ENCODE measurements at places on chromosomes 4 and X. TPM values are rescaled to one million over a fixed set of nuclear protein-coding genes. Genes with fewer than 3 reads are reported as not detected.
A peak's percentile ranks its signal among the peaks of the same experiment; 100 is the strongest.

DNA sequence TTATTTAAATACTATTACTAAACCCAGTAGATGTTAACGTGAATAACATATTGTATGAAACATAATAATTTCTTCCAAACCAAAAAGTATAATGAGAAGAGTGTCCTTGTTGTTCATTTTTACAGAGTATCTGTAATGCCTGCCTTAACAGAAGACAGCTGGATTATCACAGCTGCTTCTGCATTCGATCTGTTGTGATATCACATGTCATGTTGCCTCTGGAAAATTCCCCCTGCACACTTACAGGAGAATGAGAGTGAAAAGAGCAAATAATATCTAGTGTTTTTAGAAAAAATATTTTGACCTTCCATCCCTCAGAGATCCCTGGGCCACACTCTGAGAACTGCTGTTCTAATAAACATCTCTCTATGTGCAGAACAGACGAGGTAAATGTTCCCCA, 240.1 kb upstream of the NOCT start:
- no peak for DNase-seq

DNA sequence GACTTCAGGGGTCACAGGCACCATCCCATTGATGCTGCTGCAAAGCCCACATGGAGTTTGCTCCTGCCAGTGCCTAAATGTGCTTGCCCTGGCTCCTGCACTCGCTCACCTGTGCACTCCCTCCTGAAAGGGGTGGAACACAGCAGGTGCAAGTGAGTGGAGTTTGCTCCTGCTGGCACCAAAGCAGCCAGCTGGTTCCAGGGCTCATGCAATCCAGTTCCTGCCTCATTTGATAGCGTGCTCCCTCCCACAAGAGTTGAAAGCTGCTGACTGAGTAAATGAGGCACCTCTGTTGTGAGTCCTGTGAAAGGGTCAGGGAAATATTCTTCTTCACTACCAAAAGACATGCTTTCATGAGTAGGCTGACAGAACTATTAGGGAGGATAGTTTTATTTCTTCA, 30.5 kb downstream of the CXCL8 start:
- no peak for DNase-seq

- DNase-seq: peak; percentile 92
Observed at GRCh38 chr4:121696581-121697461, at the start of gene ANXA5. Gene ANXA5 (minus strand): TSS chr4:121696980. CDS start chr4:121696589, 391 bp downstream.

- DNase-seq: no peak
Observed at GRCh38 chr4:144787365-144788258, 141.7 kb downstream of the HHIP start.

GRCh38 chr4:8386731-8387130, 53.8 kb downstream of the ACOX3 start:
- DNase-seq: no peak

GRCh38 chr4:157895205-157895604, 277.6 kb downstream of the GASK1B start:
- peak; percentile 70 for DNase-seq

DNA sequence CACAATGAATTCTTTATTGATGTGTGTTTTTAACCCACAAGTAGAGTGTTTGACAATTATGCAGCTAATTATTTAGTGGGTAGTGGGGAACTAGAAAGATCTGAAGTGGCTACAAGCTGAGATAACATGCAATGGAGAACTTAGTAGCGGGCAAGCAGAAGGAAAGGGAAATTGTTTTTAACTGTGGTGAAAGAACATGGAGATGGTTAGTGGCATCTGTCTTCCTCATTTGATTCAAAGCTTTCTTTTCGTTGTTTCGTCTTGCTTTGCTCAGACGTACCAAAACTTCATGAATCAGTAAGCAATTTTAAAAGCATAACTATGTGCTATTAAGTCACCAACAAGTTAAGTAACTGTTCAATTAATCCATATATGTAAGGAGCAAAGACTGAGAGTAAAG, 169.9 kb downstream of the BANK1 start:
- DNase-seq: no peak

DNA sequence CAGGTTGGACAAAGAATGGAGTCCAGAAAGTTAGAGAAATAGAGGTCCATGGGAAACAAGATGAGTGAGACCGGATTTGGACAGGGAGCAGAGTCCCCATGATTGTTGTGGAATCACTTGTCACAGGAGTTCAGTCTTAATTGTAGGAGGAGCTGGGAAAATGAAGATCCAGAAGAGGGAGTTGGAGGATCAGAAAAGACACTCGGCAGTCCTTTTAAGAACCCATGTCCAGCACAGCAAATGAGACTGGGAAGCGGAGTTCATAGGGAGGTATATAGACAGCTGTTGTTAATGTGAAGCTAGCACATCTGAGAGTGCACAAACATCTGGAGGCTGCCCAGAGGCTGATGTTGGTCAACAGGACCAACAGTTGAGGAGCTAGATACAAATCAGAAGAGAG, 111.4 kb upstream of the RXFP1 start:
- DNase-seq: no peak

DNA sequence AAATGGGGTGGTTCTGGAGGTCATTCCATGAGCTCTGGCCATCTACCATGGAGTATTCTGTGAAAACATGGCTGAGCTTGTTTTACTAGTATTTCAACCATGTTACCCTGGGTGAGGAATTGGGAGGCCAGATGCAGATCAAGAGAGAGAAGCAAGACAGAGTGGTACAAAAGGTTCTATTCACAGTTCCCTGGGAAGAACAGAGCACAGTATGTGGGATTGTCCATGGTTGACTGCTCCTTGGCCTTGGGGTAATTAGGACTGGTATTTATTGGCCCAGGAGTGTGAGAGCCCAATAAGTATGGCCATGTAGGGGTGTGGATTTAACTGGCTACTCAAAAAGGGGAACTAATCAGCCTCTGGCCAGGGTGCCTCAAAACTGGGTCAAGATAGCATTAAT, 239.7 kb upstream of the GATB start:
- no peak for DNase-seq

GRCh38 chr4:167943872-167944505, 148.3 kb upstream of the ANXA10 start:
- no peak for DNase-seq

- DNase-seq: peak; percentile 83
Observed at GRCh38 chrX:151753313-151754046, 18.9 kb downstream of the CNGA2 start.

DNA sequence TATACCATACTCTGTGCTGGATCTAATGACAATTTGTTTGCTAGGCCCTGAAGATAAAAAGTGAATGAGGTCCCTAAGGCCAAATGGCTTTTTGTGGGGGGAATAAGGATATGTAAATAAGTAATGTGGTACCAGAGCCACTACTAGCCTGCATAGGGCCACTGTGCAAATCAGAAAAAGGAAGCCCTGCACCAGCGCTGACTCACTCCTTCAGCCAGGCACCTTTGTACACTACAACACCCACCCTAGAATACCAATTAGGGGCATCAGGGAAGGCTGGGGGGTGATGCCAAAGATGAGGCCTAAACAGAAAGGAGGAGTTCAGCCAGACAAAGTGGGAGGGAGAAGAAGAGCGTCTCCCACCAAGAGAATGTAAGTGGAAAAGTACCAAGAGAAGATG, 122.2 kb downstream of the CAMK2D start:
- DNase-seq: no peak

GRCh38 chrX:24343719-24344118, 16.7 kb upstream of the SUPT20HL1 start:
- DNase-seq: no peak

GRCh38 chr4:118348886-118349285, 3.9 kb downstream of the PRSS12 start:
- no peak for DNase-seq

DNA sequence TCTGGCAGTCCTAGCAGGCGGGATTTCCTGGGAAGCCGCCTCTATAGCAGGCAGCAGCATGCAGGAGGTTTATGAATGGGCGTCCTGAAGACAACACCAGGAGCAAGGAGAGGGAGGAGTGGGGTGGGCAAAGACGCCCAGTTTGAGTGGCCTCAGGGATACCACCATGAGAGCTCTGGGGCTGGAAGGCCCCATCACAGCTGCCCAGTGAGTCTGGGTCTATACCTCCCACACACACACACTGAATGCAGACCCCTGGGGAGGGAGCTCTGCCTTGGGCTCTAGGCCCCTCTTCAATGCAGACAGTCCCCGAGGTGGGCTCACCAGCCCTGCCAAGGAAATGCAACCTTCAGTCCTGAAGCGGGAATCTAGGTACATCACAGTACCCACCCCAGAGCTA, 98.6 kb downstream of the AFAP1 start:
- no peak for DNase-seq

GRCh38 chr4:122606364-122607043, 14.4 kb downstream of the IL21 start:
- DNase-seq: peak; percentile 68

GRCh38 chrX:275476-275966, 5.7 kb upstream of the PLCXD1 start:
- DNase-seq: peak; percentile 79

DNA sequence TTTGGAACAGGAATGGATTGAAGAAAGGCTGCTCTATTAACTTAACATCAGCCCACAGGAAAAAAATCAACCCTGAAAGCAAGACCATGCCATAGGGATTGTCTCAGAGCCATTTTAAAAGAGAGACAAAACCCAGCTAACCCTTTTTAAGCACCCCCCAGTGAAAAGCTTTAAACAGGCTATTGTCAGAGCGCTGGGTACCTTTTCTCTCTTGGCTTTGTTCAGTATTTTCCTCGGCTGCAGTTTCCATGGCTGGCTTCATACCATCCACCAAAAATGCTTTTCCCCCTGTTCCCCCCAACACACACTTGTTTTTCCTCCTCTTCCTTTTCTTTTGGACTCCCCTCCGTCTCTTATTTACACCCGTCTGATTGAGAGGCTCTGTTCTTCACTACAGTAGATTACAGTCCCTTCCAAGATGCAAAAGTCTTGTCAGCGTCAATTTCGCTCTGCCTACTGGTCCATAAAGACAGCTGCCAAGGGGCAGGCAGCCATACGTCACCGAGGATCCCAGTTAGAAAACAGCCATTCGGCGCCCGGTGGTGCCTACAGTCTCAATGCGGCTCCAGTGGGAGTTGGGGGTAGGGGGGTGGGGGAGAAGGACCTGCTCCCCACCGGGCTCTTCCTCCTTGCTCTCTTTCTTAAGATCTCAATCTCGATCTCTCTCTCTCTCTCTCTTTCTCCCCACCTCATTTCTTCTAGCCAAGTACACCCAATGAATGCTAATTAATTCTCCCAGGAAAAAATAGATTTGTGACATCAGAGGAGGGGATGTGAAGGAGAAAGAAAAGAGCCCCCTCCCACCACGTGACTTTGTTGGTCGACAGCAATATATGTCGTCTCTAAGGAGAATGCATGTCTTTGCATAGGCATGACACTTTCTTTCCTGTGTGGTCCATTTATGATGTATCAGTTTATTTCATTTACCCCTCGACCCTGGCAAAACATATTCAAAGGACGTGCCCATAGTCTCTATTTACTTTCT, at the start of gene GPM6B:
Gene GPM6B, minus strand, starts transcription at position 451 of the 985 bp plus-strand sequence. Its CDS starts 189 bp downstream, at position 262.
- DNase-seq: no peak

GRCh38 chr4:177251237-177251636, 58.4 kb upstream of the NEIL3 start:
- DNase-seq: no peak

The RPA4 gene
- total RNA-seq: 0.22 TPM

The NALF2 gene
- total RNA-seq: 72.5 TPM

The IQCM gene
- total RNA-seq: not detected

The FAM241A gene
- 0.23 TPM for total RNA-seq

The SERPINA7 gene
- not detected for total RNA-seq

The SRPK3 gene
- not detected for total RNA-seq

The PLXNA3 gene
- 68.8 TPM for total RNA-seq

The FGFRL1 gene
- total RNA-seq: 29.3 TPM

The NUP62CL gene
- total RNA-seq: 4.3 TPM
